Stimulated activated CD8-positive, alpha-beta memory T cell treated with anti-CD3 and anti-CD28 coated beads, Interleukin-4, amount 100 ng/mL, for 24 hours (primary cell): ENCODE measurements at places on chromosomes 6 and 20.

DNA sequence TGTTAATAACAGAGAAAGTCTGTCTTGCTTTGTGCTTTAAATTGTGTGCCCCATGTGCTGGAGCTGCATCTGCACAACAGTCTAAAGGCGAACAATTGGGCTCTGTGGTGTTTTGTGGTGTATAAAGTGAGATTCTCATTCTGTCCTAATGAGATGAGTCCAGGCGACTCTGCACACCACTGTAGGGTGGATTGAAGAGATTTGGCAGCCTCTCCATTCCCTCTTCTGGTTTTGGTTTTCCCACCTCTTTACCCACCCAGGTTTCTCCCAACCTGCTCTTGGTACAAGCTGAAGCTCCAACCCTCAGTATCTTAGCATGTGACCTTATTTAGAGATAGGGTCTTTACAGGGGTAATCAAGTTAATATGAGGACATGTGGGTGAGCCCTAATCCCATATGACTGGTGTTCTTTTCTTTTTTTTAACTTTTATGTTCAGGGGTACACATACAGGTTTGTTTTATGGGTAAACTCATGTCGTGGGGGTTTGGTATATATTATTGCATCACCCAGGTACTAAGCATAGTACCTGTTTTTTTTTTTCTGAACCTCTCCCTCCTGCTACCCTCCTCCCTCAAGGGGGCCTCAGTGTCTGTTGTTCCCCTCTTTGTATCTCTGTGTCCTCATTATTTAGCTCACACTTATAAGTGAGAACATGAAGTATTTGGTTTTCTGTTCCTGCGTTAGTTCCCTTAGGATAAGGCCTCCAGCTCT, 217.6 kb upstream of the DTNBP1 start:
- no peak for DNase-seq

DNA sequence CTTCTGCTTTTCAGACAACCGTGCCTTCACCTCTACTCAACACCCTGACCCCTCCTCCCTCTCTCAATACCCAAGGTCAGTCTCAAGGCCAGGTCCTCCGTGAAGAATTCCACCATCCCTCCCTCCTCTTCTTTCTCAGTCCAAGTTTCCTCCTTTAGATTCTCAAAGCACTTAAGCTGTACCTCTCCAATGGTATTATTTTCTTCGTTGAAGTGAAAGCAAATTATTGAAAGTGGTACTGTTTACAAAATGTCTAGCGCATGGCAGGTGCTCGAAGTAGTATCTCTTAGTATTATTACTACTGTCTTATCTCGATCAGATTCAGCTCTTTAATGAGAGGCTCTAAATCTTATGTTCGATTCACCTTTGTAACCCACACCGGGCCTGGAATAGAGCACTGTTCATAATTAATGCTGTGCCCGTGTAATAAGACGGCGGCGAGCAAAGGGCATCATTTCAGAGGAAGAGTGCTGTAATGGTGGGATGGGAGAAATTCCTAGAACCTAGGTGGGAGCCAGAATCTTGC, 593 bp upstream of the RALGAPB start:
- DNase-seq, result no peak

DNA sequence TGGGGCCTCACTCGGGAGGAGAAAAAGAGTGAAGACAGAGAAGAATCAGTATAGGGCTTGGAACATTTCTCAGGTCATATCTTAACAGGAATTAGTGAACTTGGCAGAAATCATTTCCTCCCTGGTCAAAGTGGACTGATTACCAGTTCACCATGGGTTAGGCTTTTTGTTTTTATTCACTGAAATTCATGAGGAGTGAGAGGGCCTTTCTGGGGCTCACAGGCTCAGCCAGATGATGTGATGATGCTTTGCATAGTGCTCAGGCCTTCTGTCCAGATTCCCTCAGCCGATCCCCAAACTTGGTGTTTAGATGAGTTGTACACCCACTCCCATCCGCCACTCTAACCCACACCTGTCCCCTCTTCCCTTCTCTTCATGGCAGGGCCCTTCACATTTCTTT, 32.5 kb downstream of the SRSF3 start:
- DNase-seq, result no peak

DNA sequence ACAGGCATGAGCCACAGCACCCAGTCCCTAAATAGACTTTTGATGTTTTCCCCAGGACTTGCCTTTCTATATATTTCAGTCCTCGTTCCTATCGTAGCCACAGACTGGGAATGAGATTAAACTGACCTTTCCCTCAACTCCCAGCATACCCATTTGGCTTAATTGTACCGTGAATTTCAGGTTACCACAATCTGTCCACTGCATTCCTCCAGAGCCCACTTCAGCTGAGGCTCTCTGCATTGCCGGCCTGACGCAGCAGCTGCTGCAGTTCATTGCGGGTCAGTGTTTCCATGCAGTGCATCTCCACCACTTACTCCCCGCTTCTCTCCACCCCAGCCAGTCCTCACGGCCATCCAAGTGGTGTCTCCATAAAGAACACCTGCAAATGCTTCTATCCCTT, 103.1 kb upstream of the RIN2 start:
- no peak for DNase-seq
